ENCODE measurements at places on chromosomes 5 and 9.

GRCh38 chr5:5968981-5969380 lies 409.4 kb downstream of the MED10 start:
- no peak for DNase-seq

GRCh38 chr5:73591698-73592501 lies 26.4 kb downstream of the UTP15 start:
- no peak for DNase-seq

- DNase-seq = no peak
Observed at GRCh38 chr9:129275626-129276247, 97.7 kb upstream of the IER5L start.

GRCh38 chr9:137198051-137198901 lies 2.3 kb downstream of the TPRN start:
- DNase-seq = no peak

DNA sequence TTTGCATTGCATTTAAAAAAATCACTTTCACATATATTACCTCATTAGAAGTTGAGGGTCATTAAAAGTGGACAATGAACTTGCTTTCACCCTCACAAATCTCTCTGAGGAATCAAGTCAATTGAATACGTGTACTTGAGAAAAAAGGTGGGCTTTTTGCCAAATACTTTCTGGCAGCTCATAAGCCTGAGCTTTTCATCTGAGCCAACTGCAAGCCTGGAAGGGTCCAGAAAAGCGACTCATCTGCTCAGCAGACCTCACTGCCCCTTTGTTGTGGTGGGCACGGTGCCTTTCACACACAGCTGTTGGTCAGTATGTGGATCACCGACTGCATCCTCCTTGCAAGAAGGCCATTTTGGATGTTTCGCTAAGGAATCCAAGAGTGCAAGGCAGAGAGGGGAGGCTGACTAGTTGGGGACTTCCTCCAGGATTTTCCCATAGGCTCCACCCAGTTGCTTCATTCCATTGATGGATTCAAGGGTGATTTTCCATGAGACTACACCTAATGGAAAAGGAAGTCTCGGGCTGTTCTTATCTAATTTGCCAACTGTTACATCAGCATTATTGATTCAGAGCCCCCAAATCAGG lies 564.7 kb downstream of the PDE4D start:
- DNase-seq = no peak

GRCh38 chr9:26727471-26727870 lies 165.1 kb downstream of the CAAP1 start:
- DNase-seq = no peak

DNA sequence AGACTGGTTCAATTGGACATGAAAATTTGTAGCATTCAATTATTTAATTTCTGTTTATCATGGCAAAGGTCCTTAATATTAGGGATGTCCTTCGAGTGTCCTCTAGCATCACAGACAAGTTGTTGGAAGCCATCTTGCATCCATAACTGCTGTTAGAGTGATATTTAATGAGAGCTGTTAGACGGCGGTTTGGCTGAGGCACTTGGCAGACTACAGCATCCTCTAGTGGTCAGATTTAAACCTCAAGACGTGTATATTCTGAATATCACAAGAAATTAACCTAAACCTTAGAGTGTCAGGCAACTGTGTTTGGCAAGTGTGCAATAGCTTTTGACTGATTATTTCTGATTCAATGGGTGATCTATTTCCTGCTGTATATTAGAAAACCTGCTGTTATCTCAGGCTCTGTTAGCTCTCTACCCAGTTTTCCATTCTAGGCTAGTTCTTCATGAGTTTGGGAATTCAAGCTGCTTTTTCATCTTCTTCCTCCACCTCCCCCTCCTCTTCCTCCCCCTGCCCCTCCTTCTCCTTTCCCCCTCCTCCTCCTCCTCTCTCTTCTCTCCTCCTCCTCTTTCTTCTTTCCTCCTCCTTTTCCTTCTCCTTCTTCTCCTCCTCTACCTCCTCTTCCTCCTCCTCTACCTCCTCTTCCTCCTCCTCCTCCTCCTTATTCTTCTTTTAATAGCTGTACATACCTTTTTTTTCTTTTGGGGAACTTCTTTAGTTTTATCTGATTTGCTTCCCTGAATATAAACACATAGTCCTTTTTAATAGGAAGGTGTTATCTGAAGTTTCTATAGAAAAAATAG lies 8.6 kb downstream of the SPINK1 start:
- peak; percentile 10 for DNase-seq

DNA sequence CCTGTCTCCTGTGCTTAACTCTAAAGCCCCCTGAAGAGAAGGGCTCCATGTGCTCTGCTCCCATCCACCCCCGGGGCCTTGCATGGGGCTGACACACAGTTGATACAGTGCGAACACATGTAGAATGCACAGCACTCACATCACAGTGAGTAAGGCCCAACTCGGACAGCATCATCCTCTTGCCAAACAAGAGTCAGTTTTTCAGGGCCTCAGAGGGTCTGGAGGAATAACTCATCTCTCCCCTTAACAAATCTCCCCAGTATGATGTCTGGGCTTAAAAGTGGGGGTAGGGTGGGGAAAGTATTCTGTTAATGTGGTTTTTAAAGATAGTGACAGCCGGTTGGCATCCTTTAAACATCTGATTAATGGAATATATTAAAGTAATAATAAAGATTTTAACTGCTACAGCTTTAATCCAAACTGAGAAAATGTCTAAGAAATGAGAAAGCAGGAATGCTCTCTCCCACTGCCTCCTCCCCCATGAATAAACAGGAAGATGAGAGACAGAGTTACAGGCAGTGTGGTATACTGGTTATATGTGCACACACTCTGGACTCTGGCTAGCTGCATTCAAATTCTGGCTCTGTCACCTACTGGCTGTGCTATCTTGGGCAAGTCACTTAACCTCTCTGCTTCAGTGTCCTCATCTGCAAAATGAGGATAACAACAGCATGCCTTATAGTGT lies 22.5 kb downstream of the APBA1 start:
- no peak for DNase-seq

- DNase-seq = no peak
Observed at GRCh38 chr9:115422932-115423440, 305.0 kb upstream of the TNC start.

Data from AG09319 (cell line).